ENCODE measurements at places on chromosomes 11 and 22.

DNA sequence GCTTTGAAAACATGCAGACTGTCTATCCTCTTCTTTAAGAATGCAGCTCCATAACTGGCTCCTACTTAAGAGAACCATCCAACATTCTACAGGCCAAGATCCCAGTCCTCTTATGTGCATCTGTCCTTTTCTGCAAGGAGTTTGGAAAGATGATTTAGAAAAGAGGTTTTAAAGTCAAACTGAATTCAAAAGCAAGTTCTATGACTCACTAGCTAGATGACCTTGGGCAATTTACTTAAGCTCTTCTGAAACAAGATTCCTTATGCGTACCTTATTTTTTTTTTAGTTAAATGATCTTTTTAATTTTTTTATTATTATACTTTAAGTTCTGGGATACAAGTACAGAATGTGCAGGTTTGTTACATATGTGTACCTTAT is 29.2 kb downstream of the GUCY1A2 start:
- no peak for DNase-seq

DNA sequence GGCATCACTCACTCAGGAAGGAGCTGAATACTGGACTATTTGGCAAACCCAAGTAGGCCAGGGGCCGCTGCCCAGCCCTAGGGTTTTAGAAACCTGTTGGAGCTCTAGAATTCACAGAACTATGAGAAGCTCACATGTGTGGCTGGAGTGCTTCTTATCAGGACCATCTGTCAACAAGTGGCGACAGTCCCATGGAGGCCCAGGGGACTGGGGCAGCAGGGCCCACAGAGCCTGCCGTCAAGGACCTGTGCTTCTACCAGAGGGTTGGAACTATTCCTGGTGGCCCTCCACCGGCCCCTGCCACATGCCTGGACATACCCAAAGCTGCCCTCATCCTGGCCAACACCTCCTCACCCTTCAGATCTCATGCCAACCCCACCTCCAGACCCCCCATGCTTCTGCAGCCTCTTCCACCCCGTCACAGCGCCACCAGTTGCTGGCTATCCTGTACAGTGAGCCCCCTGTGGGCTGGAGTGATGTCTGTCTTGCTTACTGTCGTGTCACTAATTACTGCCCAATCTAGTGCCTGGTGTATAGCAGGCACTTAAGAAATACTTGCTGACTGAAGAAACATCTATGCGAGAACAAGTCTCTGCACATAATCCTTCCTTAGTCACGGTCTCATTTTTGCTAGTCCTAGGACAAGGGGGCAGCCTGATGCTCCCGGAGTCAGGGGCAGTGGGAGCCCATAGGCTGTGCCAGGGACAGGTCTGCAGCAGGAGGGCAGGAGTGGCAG is 27.2 kb upstream of the RASL10A start:
- no peak for DNase-seq

DNA sequence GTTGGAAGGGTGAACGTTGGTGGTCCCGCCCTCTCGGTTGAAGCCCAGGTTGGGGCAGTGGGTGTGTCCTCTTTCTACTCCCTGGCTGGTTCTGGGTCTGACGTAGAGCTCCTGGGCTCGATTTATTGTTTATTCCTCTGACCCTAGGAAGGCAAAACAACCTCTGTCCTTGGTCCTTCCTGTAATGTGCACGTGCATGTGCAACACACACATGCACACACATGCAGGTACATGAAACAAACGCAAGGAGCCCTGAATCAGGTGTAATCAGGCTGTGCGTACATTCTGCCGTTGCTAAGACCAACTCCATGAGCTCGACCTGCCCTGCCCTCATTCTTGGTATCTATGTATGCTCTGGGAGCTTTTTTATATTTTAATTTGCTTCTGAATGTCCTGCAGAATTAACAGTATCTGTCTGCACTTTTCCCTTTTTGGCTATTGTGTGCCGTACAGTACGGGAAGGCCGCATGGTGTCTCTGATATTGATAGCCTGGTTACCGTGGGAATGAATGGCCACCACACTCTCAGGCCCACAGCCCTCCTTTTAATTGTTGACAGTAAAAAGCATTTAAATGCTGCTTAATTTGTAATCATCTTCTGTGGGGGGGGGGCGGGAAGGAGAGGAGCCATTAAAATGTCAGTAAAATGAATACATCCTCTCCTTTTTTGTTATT is 66.0 kb upstream of the NNMT start:
- no peak for DNase-seq

- DNase-seq: no peak
These were observed 167.3 kb downstream of the NTM start for GRCh38 chr11:131537748-131538147.

- no peak for DNase-seq
These were observed 244.1 kb upstream of the API5 start for GRCh38 chr11:43067681-43068080.

DNA sequence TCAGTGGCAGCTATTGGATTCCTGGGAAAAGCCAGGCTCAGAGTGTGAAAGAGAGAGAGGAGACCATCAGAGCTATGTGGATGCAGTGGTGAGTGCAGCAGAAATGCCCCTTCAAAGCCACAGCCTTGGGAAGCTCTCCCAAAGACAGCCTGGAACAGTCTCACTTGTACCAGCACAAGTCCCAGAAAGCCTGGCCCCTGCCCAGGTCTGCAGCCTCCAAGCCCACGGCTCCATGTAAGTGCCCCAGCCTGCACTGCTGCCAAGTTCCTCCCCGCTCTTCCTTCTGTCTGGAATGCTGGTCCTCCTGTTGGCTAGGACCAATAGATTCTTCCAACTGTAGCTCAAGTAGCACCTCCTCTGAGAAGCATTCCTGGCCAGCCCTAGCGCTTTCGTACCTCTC is 539.7 kb downstream of the MIAT start:
- no peak for DNase-seq

- DNase-seq: no peak
These were observed 7.9 kb downstream of the PCSK7 start for GRCh38 chr11:117223741-117224689.

- DNase-seq: no peak
These were observed 9.5 kb downstream of the RFPL1 start for GRCh38 chr22:29447906-29448305.

DNA sequence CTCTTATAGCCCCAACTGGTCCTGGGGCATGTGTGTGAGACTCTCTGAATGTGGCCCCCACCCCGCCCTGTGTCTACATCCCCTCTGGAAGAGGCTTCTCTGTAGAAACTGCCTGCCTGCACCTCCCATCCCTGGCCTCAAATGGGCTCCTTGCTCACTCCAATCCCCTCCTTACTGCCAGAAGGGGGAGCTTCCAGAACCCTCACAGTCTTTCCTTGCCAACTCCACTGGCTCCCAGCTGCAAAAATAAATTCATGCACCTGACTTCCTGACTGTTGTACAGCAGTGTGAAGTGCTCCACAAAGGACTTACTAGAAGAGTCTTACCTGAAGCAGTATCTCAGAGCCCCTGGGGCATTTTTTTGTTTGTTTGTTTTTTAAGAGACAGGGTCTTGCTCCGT is 15.2 kb upstream of the SERPIND1 start:
- DNase-seq: no peak

DNA sequence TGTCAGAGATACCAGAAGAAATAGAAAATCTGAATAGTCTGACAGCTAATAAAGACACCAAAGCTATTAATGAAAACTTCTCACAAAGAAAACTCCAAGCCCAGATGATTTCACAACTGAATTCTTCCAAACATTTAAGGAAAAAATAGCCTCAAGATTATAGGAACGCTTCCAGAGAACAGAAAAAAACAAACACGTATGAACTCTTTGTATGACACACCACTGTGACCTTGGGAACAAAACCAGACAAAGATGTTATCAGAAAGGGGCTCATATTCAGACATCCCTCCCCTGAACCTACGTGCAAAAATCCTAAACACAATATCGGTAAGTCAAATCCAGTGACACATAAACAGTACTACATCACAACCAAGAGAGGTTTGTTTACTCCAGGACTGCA is 23.5 kb downstream of the CERK start:
- peak; percentile 53 for DNase-seq

DNA sequence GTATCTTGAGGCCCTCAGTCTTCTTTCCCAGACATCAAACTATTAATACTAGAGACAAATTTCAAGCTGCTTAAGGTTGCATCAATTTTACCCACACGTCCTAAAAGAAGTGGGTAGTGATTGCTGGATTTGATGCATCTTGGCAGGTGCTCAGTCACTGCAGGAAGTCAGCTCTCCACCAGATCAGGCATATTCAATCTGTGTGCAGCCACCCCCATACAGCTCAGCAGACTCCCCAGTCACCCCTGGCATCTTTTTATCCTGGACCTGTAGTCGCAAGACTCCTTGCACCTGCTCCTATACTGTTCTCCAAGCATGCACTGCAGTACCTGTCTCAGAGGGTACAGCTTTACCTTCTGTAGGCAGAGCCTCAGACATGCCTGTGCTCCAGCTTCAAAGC is 343.1 kb upstream of the ISX start:
- no peak for DNase-seq

DNA sequence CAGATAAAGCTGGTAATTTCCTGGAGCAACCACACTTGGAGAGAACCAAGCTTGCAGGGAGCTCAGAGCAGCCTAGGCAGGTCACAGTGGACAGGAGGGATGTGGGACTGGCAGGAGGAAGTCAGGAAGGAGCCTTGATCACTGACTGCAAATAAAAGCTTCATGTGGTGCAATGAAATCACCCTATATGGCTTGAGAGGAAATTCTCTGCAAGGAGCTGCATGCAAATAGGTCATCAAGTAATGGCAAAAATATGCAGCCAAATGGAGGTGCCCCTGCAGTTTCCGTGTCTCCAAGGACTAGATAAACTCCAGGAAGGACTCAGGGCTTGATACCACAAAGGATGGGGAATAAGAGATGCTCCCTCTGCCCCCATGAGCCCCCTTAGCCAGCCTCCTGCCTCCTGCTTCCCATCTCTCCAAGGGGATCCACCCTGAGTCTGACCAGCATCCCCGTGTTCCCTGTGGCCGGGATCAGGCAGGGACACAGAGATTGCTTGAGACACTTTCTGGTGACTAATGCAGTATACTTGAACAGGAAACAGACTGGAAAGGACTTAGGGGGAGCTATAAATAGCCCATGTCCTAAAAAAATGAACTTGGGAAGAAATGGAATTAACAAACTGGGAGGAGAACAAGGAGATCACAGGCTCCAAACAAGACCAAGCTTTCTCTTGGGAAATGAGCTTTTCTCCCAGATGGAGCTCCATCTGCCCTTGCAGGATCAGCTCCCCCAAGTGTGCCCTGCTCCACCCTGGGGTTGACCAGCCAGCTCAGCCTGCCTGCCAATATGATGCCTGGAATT is 23.9 kb upstream of the MICAL2 start:
- DNase-seq: peak; percentile 83

- DNase-seq: no peak
These were observed 9.8 kb downstream of the MS4A6E start for GRCh38 chr11:60336767-60337391.

GRCh38 chr11:112829971-112830654 is 131.1 kb upstream of the NCAM1 start:
- DNase-seq: no peak

- no peak for DNase-seq
These were observed 23.4 kb downstream of the SYT9 start for GRCh38 chr11:7275133-7275532.

- no peak for DNase-seq
These were observed 13.7 kb upstream of the DEPDC7 start for GRCh38 chr11:33001751-33002542.

DNA sequence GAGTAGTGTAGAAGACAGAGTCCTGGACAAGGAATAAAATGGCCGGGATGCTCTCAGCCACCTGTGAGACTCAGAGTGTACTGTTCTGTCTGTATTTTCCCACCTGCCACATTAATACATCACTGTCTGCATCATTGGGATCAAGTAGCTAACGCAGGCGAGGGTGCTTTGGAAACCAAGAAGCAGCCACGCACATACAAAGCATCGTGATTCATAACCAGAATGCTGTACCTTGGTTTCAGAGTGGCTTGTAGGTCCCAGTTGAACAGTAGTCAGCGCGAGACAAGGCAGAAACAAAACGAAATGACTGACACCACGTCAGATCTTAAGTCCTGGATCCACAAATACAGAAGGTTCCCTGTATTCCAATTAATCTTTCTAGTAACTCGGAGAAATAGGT is 198.3 kb downstream of the GRIK4 start:
- no peak for DNase-seq

DNA sequence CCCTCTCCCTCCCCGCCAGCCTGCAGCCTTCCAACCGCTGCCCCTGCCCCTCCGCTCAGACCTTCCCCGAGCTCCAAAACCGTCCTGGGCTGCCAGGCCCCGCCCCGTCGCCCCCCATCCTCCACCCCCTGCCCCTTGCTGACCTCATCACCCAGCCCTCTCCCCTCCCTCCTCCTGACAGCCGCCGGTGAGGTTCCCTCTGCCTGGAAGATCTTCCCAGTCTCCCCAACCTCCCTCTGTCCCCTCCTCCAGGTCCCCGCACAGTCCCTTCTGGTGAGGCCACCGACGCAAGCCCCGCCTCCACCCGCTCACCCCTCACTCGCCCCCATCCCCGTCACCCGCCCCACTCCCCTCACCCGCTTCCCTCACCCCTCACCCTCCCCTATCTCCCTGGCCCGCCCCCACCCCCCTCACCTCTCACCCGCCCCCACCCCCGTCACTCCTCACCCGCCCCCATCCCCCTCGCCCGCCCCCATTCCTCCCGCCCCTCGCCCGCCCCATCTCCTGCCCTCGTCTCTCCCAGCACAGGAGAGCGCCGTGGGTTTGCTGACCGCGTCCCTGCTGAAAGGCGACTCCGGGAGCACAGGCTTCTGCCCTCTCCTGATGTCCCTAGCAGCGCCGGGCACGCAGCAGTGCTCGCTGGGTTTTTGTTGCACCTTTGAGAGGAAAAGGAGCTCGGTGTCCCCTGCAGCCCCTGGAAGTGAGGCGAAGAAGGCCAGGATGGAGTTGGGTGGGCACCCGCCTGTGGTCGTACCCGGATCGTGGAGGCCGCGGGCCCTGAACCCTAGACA is 16.4 kb upstream of the UPK3A start:
- no peak for DNase-seq

- no peak for DNase-seq
These were observed 19.0 kb upstream of the TP53AIP1 start for GRCh38 chr11:128961645-128962044.

DNA sequence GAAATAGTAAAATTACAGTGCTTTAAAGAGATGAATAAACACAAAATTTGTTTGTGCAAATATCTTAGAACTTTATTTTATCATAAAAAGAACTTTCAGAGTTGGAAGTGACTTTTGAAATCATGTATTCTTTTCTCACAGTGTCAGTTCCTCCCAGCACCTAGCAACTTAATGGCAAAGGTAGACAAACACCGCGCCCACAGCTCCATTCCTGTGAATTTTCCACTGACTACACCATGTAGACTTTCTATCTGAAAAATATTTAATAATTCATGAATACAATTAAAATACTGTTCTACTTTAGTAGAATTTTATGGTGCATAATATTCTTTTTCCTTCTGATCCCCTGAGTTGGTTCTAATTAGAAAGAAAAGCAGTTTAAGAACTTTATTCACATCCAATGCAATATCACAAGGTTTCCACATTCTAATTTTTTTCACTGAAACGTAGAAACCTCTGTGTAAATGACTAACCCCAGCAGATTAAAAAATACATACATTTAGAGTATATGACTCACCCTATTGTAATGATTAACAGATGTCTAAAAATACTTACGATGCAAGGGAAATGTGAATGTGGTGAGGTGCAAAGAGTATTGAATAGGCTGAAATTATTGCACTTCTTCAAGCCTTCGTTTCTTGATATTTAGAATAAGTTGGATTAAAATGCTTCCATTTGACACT is 218.2 kb upstream of the CCDC179 start:
- DNase-seq: no peak
